ENCODE measurements at places on chromosomes 1 and 21.

- no peak for DNase-seq
Observed at GRCh38 chr1:3799976-3800685, 3.8 kb upstream of the LRRC47 start.

- DNase-seq = no peak
Observed at GRCh38 chr1:216884614-216885229, 161.5 kb upstream of the ESRRG start.

DNA sequence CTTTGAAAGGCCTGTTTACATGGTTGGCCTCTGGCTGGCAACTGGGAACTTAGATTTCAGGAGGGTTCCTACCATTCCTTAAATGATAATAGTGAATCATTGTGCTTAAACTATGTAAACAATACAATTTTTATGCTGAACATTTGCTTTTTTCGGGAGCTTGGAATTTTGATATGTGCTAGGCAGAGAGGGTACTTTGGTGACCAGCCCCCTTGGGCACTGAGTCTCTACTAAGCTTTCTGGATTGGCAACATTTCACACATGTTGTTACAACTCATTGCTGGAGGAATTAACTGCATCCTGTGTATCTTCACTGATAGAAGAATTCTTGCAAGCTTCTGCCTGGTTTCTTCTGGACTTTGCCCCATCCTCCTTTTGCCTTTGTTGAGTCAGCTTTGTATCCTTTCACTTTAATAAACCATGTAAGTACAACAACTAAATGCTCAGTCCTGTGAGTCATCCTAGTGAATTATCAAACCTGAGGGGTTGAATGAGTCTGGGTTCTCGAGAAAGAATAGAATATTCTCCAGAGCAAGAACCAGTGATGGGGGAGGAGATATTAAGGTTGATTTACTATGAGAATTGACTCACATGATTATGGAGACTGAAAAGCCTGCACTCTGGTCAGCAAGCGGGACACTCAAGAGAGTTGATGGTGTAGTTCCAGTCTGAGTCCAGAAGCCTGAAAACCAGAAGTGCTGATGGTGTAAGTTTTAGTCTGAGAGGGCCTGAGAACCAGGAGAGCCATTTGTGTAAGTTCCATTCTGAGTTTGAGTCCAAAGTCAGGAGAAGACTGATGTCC lies 3.1 kb upstream of the SLC16A4 start:
- DNase-seq = no peak

DNA sequence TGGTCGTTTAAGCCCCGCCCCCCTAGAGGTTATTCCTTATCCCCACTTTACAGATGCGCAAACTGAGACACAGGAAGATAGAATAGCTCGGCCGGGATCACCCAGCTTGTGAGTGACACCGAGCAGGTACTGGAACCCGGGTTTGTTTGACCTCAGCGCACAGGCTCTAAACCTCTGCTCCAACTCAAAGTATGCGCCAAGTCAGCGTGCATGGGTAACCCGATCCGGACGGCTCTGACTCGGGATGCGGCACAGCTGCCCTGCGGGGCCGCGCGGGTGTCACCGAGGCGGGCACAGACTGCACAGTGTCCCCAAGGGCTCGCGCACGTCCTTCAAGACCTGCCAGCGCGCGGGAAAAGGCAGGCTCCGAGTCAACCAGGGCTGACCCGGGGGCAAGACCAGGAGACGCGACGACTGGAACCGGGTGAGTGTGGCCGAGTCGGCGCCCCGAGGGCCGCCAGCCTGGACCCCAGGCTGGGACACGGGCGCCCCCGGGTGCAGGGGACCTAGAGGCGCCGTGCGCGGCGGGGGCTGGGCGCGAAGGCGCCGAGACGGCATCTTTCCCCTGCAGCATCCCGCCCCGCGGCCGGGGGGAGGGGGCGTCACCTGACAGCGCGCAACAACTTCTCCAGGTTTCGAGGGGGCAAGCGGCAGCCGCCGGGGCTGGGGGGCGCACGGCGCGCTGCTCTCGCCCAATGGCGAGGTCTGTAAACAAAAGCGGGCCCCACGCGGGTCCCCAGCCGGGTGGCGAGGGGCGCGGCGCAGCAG lies 101.9 kb upstream of the SOD1 start:
- no peak for DNase-seq

GRCh38 chr21:36388096-36388495 lies 2.9 kb downstream of the CHAF1B start:
- no peak for DNase-seq

DNA sequence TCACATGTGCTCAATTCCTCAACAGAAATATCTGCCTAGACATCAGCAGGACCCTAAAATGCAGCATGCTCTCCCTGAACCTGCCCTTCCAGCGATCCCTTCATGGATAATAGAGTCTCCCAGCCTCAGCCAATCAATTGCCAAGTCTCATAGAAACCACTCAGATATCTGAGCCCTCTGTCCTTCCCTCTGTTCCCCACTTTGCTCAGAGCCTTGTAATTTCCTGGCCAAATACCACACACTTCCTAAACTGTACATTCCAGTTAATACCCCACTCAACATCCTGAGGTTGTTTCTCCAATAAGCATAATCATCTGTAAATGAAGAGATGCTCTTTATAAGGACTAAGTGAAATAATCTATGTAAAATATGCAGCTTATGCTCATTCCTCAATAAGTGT lies 59.3 kb upstream of the PTGFRN start:
- no peak for DNase-seq

DNA sequence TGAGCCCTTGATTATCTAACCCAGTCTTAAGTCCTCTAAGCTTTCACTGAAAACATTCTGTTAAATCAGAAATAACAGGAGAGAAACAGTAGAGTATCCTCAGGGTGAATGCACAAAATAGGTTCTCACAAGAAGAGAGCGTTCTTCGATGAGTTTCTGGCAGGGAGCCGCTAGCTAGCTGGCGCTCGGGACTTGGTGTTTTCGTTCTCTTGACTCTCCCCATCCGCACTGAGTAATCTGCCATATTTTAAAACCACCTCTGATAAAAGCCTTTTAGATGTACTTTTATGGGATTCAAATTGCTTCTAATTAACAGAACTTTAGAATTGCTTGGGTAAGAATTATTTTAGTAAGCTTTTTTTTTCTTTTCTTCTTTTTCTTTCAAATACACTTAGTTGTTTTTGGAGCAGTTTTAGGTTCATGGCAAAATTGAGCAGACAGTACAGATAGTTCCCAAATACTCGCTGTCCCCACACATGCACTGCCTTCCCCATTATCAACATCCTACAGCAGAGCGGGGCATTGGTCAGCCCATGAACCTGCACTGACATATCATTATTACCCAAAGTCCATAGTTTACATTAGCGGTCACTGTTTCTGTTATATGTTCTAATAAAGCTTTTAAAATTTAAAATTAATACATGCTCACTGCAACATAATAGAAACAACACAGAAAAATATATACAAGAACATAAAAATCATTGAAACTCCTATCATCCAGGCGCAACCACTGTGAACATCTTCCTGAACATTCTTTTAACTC lies 35.4 kb downstream of the PRDM2 start:
- no peak for DNase-seq

DNA sequence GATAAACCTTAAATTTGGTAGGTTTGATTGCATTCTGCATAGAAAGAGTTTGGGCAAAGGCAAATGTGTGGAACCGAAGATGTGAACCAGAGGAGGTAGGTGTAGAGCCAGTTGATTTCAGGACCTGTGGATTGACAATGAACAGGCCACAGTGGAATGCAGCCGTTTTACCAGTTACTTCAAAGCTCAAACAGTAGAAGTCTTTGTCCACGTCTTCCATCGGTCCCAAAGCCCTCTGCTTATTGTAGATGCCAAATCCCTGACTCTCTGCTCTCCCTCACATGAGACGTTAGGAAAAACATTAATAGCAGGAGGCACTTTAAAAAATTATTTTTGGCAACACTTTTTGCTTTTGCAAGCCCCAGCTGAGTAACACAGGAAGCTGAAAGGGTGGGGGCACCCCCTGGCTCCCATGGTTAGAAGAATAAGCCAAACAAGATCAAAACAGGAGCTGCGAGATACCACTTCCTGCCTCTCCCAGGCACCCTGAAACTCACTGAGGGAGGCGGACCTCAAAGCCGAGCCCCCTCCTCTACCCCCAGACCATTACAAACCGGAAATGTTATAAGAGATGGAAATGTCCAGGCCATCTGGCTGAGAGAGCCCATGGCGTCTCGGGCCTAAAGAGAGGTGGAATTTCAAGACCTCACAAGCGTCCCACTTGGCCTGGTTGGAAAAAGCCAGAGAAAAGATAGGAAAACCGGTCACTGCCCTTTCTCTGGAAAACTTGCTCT lies 13.5 kb downstream of the TRAF3IP3 start:
- DNase-seq = peak; percentile 84

DNA sequence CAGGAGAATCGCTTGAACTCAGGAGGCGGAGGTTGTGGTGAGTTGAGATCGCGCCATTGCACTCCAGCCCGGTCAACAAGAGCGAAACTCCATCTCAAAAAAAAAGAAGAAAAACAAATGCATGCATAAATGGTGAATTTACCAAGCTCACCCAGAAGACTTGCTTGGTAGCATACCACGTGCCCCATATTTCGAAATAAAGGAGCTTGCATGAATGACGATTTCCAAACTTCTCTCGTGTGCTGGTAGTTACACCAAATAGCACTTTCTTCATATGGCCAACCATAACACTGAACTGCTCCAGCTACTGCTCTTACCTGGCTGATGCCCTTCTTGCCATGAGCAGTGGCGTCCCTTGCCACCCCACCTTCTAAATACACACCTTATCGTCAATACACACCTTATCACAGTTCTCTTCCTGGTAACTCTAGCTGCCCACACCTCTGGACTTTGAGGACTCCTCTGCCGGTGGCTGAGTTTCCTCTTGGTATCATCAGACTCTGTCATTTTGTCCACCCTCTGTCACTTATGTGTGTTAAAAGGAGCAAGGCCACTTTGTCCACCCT lies 2.8 kb downstream of the DOP1B start:
- no peak for DNase-seq

DNA sequence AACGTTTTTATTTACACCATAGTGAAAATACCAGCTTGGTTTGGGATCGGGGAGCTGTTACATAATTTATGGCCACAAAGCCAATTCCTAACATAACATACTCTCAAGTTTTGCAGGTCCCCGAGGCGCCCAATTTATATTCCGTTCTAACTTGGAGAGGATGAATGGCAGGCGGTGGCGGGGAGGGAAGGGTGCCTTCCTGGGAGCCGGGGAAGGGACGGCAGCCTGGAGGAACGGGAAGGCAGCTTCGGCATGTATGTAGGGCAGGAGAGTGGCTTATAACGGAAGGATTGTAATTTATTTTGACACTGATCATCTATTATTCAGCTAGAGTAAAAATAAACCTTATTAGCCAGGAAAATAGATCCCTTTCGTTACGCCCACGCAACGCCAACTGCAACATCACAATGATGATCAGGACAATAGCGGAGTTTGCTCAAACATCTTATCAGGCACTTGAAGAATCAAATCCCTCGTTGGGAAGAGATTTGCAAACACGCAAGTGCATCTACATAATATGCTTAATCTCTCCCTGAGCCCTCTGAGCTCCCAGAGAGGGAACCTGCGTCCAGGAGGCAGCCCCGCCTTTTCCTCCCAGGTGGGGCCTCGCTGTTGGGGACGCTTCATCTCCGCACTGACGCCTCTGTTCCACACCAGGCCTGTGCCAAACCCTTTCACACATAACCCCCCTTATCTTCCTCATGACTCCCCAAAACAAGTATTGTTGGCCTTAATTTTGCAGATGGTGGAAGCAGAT lies 93.7 kb upstream of the C1orf174 start:
- DNase-seq = no peak

- DNase-seq = no peak
Observed at GRCh38 chr1:37347104-37347649, 127.2 kb upstream of the ZC3H12A start.

DNA sequence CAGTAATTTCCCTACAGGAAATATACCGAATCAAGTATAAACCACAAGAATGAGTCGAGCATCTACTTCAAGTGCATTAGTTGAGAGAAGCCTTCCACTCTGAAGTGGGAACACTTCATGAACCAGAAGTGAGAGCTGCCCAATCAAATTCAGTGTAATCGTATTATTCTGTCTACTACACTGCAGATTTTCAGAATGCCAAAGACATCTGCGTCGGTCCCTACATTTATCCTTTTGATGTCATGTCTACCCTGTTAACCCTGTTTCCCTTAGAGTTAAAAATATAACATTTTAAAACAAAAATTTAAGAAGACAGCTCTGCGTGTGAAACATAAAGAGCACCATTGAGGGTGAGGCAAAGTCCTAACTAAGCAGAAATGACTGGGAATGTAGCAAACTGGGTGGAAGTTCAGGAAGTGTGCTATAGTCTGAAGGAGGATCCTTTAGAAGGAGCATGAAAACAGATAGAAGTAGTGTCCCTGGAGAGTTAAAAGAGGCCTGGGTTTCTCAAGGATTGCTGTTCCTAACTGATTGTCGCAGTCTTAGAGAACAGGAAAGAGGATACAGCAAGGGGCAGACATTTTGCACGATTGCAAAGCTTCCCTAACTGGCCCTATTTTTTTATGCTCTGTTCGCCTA lies 291.2 kb downstream of the PTPRC start:
- no peak for DNase-seq

- peak; percentile 61 for DNase-seq
Observed at GRCh38 chr1:13892671-13893325, 192.8 kb downstream of the PRDM2 start.

DNA sequence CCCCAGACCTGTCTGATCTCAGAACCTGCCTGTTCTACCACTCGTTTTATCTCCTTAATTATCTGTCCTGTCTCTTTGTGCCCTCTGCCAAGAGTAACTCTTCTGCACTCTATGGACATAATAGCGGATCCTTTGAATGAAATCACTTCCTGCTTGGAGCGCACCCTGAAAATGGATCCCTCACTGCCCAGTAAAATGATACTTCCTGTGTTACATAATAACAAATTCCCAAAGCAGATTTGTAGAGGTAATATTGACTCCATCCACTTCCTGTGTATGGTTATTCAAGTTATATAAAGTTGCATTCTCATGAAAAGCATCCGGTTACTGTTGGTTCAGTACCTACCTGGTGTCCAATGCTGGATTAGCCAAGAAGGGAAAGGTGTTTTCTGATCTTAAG lies 246.0 kb downstream of the TRABD2B start:
- DNase-seq = no peak

DNA sequence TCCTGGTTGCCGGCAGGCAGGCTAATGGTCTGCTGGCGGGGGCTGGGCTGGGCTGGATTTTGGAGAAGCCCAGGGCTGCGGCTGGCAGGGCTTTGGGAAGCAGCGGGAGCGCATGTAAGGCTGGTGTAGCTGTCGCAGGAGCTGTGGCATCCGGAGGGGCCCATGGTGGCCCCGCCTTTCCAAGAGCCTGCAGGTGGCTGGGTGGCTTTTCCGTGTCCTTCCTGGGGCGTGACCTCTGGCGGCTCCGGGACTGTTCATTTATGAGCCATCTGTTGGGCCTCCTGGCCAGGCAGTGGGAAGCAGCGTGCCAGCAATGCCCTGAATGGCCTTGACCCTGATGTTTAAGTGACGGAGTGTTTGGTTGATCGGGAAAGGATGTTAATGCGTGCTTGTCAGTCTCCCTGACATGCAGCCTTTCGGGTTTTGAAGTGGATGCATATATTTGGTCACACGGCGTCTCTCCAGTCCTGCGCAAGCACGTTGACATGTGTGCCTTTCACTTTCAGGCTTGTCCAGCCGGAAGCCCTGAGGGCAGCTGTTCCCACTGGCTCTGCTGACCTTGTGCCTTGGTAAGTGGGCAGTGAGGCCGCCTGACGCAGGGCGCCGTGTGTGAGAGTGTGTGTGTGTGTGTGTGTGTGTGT lies 38.5 kb downstream of the AGPAT3 start:
- peak; percentile 73 for DNase-seq

All from heart left ventricle (tissue), 16 donors.